Right lung (tissue), 10 donors: ENCODE measurements at places on chromosomes 3 and 15. TPM values are rescaled to one million over a fixed set of nuclear protein-coding genes. Genes with fewer than 3 reads are reported as not detected.

IL17RD gene
- 12.2 TPM for polyA plus RNA-seq

ZNF80 gene
- 0.16 TPM for polyA plus RNA-seq

CALML4 gene
- polyA plus RNA-seq: 13.5 TPM

VEPH1 gene
- polyA plus RNA-seq: 49.6 TPM

EIF5A2 gene
- polyA plus RNA-seq: 4.2 TPM

IL17RB gene
- 13.2 TPM for polyA plus RNA-seq

TMEM42 gene
- polyA plus RNA-seq: 22.8 TPM

MESP2 gene
- polyA plus RNA-seq: not detected

TMEM39A gene
- 78.5 TPM for polyA plus RNA-seq

TMC3 gene
- polyA plus RNA-seq: 0.22 TPM

CHAC1 gene
- polyA plus RNA-seq: 1.1 TPM

HYAL3 gene
- polyA plus RNA-seq: 2.9 TPM

CNTN4 gene
- 7.1 TPM for polyA plus RNA-seq

SOX2 gene
- polyA plus RNA-seq: 15.9 TPM

C2CD4A gene
- polyA plus RNA-seq: 0.06 TPM

EPHB3 gene
- 25.2 TPM for polyA plus RNA-seq

TERC gene
- polyA plus RNA-seq: not detected

TTC23 gene
- 35.2 TPM for polyA plus RNA-seq
